ENCODE measurements at places on chromosomes 5 and 9. TPM values are rescaled to one million over a fixed set of nuclear protein-coding genes. Genes with fewer than 3 reads are reported as not detected.

- DNase-seq, result no peak
Observed at GRCh38 chr5:65078331-65078730, 309.6 kb downstream of the CWC27 start.

GRCh38 chr5:71697967-71698366 is 21.1 kb upstream of the CARTPT start:
- DNase-seq, result no peak

- no peak for DNase-seq
Observed at GRCh38 chr9:120571443-120572257, 8.3 kb downstream of the CDK5RAP2 start.

GRCh38 chr9:96150324-96151227 is 151.4 kb downstream of the HSD17B3 start:
- DNase-seq, result no peak

GRCh38 chr5:94761786-94762185 is 143.3 kb downstream of the SLF1 start:
- DNase-seq, result no peak

DNA sequence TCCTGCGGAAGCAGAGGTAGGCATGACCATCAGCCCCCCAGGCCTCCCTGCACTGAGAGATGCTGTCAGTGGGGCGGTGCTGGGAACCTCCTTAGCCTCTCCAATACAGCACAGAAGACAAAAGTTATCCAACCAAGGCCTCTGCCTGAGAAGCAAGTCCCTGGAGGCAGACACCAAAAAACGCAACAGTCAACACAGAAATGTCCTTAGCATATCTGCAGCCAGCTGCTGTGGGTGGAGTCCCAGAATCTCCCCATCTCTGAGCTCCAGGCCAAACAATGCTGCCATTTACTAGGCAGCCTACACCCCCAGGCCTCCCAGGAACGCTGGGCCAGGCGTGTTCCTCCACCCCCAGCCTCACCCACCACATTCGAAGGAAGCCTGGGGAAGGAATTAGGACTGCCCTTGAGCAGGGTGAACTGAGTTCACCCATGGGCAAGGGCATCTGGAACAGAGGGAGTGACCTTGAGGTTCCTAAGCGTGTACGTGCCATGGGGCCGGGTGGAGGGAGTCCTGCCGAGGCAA is 43.7 kb downstream of the STK10 start:
- no peak for DNase-seq

- DNase-seq, result no peak
Observed at GRCh38 chr9:4243877-4244812, 55.7 kb downstream of the GLIS3 start.

DNA sequence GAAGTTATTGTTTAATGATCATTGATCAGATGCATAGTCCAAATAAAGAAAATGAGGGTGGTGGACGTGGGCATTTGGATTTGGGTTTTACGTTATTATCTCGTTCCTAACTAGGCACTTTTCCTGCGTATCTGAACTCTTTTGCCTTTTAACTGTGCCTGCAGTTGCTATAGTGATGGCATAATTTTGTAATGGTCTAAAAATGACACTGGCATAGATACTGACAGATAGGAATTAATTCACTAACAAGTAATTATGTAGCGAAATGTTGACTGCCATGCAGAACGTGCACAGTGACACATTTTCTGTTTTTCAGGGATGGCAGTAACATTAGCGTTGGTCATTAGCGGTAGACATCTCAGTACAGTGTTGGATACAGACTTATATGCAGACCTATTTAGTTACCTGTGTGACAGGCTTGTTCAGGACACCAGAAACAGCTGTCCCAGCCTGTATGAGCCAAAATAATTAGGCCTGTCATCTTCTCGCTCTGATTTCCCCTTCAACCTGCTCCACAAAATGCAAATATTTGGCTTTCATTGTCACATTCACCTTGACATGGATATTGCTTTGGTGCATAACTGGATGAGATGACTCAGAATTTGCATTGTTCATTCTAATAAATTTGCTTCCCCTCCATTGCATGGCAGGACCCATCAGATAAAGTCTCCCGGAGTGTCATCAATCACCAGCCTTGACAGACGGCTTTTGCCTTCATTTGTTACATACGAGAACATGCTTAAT is 413.3 kb upstream of the IRX1 start:
- DNase-seq, result no peak

DNA sequence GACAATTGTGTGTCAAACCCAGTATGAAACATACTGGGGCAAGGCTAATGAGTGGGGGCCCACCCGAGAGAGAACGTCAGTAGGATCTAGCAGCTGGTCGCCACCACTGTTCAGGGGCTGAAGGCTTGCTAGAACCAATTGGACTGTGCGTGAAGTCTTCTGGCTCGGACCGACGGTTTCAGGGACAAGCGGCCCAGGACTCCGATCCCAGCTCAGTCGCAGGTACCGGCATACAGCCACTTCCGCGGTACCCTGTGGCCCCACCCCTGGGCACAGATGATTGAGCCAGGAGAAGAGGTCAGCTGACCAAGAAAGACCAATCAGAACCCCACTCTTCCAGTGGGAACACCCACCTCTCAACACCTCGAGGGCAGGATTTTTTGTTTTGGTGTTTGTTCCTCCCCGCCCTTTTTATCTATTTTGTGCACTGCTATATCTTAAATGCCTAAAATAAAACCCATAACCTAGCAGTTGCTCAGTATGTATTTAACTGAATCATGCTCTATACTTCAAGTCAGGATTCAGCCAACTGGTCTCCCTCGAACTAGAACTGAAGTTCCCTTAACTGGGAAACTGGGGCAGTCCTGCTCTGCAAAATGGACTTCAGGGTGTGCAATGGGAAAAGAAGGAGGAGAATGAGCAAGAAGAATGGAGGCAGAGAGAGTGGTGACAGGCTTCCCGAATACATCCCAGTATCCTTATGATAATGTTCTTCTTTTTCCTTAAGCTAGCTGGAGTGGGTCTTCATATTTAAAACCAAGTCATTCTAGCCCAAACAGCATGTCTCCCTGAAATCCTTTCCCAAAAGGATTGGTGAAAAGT is 21.1 kb upstream of the CPEB4 start:
- no peak for DNase-seq

DNA sequence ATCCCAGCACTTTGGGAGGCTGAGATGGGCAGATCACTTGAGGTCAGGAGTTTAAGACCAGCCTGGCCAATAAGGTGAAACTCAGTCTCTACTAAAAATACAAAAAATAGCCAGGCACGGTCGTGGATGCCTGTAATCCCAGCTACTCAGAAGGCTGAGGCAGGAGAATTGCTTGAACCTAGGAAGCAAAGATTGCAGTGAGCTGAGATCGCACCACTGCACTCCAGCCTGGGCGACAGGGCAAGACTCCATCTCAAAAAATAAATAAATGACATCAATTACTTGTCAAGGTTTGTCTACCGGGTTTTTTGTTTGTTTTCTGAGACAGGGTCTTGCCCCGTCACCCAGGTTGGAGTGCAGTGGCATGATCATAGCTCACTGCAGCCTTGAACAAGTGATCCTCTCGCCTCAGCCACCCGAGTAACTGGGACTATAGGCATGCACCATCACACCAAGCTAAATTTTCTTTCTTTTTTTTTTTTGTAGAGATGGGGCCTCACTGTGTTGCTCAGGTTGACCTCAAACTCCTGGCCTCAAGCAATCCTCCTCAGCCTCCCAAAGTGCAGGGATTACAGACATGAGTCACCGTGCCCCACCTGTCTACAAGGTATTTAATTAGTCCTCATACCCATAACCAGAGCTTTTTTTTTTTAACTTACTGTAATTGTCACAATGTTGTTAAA is 64.9 kb downstream of the SUSD1 start:
- no peak for DNase-seq

- DNase-seq, result no peak
Observed at GRCh38 chr5:134620634-134621033, 12.0 kb downstream of the SAR1B start.

- no peak for DNase-seq
Observed at GRCh38 chr5:67339219-67339767, 142.7 kb upstream of the CD180 start.

- DNase-seq, result no peak
Observed at GRCh38 chr5:56350597-56351170, 117.6 kb upstream of the ANKRD55 start.

DNA sequence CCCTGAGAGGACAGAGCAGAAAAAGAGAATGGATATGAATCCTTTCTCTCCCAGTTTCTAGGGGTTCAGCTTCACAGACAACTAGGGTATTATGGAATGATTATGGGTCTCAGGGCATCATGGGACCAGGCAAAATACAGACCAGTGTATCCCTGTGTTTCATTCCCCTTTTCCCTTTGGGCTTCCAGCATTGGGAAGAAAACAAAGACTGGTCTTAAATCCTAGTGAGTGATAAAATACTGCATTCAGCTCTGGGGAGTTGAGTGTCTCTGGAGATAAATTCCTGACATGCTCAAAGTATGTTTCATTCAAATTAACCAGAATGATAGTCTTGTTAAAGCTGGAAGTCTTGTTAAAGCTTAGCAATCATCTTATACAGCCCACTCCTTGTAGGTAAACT is 2.4 kb upstream of the POU4F3 start:
- DNase-seq, result no peak

GRCh38 chr5:1130218-1130946 is 18.5 kb upstream of the SLC12A7 start:
- DNase-seq, result no peak

DNA sequence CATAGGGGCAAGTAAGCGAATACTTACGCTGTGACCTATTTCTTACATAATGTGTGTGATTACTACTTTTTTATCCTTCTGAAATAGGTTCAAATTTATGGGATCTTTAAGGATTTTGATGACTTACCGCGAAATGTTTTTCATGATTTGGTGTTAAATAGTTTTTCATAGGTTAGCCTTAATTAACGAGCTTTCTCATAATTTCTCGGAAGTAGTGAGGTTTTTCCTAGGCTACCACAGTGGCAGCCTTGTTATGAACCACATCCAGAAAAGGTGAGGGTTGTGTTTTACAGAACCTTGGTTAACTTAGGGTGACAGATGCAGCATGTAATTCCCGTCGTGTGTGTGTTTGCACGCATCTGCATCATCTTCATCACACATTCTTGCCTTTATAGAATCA is 1.3 kb downstream of the SH3GL2 start:
- no peak for DNase-seq

DNA sequence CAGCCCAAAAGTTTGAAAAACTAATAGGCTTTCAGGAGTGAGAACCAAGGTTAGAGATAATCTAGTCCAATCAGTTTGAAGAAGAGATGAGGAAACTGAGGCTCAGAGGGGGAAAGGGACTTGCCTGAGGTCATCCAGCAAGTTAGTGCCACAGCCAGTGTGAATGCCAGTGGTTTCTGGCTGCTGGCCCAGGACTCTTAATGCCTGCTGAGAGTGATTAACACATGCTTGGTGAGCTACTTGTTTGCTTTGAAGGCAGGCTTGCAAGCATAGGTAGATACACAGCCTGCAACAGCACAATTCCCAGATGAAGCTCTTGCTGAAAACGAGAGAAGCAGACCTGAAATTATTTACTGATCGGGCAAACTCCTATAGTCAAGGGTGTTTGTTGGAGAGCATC is 591.6 kb upstream of the SGCD start:
- DNase-seq, result no peak

DNA sequence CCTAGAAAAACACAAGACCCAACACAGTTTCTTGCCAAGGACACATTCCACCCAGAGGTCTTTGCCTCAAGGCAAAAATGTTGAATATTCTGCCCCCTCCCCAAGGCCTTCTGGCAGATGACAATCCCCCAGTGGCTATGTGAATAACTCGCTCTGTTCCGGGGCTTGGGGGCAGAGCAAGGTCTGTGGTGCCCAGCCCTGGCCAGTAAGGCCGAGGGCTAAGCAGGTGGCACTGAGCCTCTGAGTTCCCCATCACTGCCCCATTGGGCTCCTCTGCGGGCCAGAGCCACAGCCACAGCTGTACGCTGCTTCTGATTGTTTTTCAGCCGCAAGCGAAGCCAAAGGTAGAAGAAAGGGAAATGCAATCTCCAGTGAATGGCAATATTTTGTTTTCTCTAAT is 567.9 kb downstream of the CCDC171 start:
- no peak for DNase-seq

GRCh38 chr5:34517249-34517648 is 138.9 kb upstream of the RAI14 start:
- DNase-seq, result no peak

- no peak for DNase-seq
Observed at GRCh38 chr9:33151007-33151557, 16.1 kb downstream of the B4GALT1 start.

DNA sequence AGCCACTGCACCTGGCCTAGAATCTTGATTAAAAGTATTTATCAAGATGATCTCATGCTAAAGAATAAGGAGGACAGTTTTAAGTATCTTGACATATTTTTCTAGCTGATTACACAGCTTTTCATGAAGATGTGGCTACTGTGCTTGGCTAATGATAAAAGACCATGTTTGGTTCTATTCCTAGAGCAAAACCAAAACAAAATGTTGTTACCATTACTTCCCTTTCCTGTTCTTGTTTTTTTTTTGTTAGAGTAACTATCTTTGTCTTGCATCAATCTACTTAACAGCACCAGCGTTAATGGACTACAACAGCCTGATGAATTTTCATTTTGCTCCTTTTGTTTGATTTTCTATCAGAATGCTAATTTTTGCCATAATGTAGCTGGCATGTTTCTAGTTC is 86.2 kb upstream of the DHFR start:
- no peak for DNase-seq

- DNase-seq, result no peak
Observed at GRCh38 chr5:141877356-141878185, 639 bp downstream of the PCDH1 start.

DNA sequence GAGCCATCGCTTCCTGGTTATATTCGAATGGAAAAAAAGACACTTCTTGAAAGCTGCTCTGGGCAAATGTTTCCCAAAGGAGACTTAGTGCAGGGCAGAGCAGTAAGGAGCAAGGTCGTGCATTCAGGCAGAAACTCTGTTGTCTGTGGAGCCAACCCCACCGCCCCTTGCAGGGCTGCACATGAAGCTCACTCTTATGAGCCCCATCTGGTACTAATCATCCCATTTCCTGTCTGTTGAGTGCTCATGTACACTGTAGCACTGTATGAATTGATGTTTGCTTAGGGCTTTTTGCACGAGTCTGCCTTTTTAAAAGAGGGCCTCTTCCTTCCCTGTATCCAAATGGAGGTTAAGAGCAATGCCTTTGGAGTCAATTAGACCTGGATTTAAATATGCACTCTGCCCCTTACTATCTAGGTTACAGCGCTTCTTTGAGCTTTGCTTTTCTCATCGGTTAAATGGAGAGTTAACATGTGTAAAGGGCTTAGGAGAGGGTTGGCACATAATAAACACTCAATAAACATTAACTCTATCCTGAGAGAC is 25.4 kb downstream of the HMHB1 start:
- no peak for DNase-seq

GRCh38 chr9:110887276-110887675 is 151.0 kb downstream of the LPAR1 start:
- no peak for DNase-seq

RXRA gene
- polyA plus RNA-seq, result 44.8 TPM

DAB2 gene
- 222 TPM for polyA plus RNA-seq

ACTBL2 gene
- not detected for polyA plus RNA-seq

ANKRD20A1 gene
- polyA plus RNA-seq, result 5.9 TPM

TTF1 gene
- polyA plus RNA-seq, result 19.1 TPM

GOLGA1 gene
- polyA plus RNA-seq, result 13.6 TPM

KLF4 gene
- polyA plus RNA-seq, result 8.7 TPM

DOK3 gene
- 5.8 TPM for polyA plus RNA-seq

All from renal cortex interstitium (tissue), 15 donors.